ENCODE measurements at places on chromosomes 6 and 20.

GRCh38 chr20:58109126-58109880 is 119.2 kb downstream of the ANKRD60 start:
- no peak for DNase-seq

DNA sequence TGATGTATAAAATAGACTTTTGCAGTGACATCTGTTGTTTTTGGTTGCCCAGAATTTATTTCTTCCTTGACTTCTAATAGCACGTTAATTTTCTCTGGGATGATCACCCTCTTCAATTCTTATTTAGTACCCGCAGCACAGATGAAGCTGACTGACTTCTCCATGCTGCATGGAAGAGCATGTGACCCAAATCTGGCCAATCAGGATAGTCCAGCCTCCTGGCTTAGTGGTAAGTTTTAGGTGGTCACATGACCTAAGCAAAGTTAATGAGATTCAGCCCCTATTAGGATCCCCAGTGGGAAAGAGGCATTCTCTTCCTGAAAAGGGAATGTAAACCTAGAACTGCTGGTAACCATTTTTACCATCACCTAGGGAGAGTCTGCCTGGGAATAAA is 13.8 kb upstream of the SIRT5 start:
- no peak for DNase-seq

DNA sequence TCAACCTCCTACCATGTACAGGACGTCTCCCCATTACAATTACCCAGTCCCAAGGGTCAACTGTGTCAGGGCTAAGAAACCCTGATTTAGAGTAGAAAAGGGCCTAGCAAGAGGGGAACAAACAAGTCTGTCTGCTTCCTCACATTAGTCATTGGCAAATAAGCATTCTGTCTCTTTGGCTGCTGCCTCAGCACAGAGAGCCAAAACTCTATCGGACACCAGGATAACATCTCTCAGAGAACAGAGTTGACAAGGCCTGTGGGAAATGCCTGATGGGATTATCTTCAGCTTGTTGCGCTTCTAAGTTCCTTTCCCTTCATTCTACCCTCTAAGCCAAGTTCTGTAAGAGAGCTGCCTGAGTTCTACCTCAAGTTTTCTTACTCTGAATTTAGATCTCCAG is 19.0 kb upstream of the VSX1 start:
- DNase-seq: no peak

- no peak for DNase-seq
Observed at GRCh38 chr6:74289884-74290283, 593.9 kb downstream of the CD109 start.

DNA sequence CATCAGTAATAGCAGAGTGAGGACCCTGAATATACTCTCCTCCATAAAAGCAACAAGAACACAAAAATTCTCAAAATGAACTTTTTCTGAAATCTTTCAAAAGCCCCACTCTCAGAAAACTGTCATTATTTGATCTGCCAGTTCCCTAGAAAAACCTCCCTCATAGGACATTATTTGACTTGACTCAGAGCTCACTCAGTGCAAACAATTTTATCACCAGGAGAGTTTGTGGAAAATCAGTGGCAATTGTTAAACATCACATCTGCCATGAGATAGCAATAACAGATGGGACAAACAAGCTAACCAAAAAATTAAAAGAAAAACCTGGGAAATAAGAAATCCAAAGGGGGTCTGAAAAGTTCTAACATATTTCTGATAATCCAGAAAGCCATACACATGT is 100.0 kb downstream of the ATG5 start:
- DNase-seq: no peak

- no peak for DNase-seq
Observed at GRCh38 chr6:36204068-36204753, 7.7 kb downstream of the BRPF3 start.

- no peak for DNase-seq
Observed at GRCh38 chr20:3218307-3218988, 9.2 kb downstream of the ITPA start.

- DNase-seq: no peak
Observed at GRCh38 chr20:5938456-5939029, 11.8 kb downstream of the TRMT6 start.

- DNase-seq: no peak
Observed at GRCh38 chr6:24394061-24394779, 8.5 kb upstream of the MRS2 start.

DNA sequence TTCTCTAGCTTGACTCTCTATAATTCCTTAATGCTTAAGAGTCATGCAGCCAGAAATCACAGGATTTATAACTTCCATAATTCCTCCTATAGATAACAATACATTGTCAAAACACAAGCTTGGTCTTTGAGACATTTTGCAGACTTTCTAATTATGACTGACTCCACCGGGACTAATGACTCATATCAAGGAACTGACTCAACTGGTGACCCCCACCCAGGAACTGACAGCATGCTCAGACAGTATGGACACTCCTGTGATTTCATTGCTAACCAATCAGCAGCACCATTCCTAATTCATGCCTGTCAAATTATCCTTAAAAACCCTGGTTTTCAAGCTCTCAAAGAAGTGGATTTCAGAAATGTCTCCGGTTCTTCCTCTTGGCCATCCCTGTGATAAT is 670.5 kb upstream of the IMPG1 start:
- DNase-seq: no peak

DNA sequence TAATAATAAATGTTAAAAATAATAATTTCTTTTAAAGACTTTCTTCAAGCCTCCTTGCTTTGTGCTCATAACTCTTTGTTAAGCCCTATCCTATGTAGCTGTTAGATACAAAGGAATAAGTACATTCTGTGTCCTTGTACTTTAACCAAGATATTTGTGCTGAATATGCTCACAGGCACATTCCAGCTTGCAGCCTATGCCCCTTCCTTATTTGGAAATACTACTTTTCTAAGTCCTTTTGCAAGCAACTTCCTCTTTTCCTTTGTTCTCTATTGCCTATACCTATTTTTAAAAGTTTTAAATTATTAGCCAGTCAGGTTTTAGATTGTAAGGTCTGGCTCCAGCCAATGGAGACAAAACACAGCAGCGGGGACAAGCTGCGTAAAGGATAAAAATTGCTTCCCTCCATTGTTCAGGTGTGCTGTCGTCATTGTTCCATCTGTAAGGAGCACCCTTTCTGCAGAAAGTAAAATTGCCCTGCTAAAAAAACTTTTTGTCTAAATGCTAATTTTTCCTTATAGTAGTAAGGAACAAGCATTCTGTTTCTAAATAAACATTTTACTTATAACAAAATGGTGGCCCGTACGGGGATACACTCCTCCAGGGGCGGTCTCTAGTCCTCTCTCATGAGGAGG is 80.2 kb downstream of the SYTL3 start:
- no peak for DNase-seq

- DNase-seq: no peak
Observed at GRCh38 chr6:147201885-147202515, 2.2 kb upstream of the STXBP5 start.

DNA sequence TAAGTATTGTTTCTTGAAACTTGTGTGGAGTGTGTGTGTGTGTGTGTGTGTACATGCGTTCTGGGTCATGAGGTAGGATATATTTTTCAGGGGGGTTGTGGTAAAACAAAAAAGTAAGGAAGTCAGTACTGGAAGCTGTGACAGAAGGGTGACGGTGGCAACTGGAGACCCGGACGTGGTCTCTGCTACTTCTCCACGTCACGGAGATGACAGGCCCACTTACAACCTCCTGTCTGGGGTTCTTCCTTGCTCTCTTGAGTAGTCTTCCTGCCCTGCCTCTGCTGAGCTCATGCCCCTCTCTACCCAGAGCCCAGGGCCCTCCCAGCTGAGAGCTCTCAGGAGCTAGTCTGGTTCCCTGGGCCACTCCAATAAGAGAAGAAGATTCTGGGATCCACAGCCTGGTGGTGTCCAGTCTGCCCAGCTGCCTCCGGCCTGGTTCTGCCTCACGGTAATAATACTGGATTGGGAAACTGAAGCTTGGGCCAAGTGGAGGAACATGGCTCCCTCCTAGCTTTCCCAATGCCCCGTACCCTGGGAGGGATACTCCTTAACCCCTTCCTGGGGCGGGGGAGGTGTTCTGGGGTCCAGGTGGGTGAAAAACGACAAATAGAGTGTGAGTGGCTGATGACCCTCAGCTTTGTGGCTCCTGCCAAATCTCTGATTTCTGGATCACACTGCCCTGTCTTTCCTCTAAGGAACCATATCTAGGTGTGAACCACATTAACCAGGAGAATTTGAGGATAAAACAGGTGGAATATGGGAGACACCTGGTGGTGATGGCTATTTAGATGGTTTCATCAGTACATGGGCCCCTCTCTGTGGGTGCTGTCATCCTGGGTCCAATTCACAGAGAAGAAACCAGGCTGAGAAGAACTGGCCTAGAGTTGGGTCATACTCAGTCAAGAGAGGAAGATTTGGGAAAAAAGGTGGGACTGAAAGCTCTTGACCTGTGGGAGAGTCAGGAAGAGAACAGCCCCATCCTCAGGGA is 27.2 kb downstream of the VEGFA start:
- DNase-seq: no peak

- DNase-seq: no peak
Observed at GRCh38 chr20:3933218-3933617, 44.0 kb downstream of the PANK2 start.

DNA sequence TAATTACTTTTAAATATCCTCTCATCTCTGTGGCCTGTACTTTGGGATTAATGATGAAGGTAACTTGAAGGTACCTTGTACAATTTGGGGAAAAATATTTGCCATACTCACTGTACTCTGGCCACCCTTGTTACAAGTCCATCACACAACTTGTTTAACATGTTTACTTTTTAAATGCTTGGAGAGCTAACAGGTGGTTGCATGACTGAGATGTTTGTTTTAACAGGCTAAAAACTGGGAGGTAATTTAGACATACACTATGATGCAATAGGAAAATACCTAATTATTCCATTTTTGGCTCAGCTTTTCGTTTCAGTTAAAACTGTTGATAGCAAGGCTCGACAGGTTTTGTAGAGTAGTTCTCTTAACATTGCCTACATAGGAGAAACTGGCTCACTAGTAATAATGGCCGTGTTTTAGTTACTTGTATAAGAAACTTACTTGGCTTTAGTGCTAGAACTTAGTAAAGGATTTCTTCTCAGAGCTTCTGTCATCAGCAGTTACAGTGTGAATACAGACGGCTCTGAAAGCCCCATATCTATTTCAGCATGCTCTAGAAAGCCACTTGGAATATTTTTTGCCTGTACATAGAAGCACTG is 489.8 kb upstream of the SOX4 start:
- DNase-seq: no peak

DNA sequence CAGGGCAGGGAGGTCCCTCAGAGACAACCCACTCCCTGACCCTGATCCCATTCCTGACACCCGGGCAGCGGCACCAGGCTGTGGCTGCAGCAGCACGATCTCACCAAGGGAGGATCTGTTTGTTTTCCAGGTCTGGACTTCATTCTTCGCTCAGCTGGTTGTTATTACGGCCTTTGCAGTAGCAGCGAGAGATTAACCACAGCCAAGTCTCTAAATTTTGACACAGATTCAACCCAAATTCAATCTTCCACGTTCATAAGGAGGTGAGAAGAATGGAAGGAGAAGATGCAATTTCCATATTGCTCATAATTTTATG is 91.1 kb upstream of the THBS2 start:
- DNase-seq: no peak

GRCh38 chr6:107114926-107115694 is at the start of gene BEND3:
Gene BEND3, minus strand, starts transcription at chr6:107115515. Its CDS starts 16,230 bp downstream, at chr6:107099285.
- DNase-seq: peak; percentile 66

- no peak for DNase-seq
Observed at GRCh38 chr6:11398451-11399326, 138.9 kb upstream of the TMEM170B start.

- DNase-seq: no peak
Observed at GRCh38 chr6:28326371-28326948, 9.5 kb downstream of the ZSCAN31 start.

DNA sequence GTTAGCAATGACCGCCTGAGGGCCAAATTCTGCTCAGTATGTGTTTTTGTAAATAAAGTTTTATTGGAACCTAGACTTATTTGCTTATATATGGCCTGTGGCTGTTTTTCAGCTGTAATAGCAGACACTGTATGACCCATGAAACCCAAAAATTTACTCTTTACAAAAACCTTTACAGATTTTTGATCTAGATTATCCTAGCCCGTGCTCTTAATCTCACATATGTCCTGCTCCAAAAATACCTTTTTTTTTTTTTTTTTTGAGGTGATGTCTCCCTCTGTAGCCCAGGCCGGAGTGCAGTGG is 148.0 kb upstream of the ZNF217 start:
- DNase-seq: no peak

DNA sequence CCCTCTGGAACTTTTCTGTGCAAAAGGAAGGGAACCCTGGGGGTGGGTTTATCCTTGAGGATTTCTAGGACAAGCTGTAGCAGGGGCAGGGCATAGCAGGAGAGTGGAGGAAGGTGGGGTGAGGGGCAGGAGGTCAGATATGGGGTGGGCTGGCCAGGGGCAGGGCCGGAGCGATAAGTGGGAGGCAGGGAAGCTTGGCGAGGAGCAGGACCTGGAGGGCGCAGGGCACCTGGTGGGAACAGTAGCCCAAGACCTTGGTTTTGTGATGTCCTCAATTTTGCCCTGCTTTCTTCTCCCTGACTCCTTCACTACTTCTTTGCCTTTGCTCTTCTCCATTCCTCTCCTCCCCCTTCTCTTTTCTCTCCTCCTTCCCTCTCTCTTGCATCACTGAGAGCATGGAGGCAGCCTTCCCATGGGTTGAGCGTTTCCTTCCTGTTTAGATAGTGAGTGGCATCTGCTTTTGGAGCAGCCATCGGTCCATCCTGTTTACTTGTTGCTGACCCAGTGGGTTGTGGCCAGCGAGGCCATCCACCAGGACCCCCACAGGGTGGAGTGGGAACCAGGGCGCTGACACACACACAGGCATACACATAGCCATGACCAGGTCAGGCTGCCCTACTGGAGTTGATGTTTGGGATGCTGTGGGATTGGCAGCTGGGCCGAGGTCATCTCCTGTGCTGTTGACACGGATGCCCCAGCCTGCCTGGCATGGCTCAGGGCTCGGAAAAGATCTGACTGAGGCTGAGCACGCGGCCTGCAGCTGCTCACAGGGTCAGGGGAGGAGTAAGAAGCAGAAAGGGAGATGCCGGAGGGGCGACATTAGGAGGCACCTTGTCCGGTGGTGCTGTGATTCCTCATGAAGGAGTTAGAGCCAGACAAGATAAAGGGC is 121.0 kb upstream of the RNF24 start:
- DNase-seq: no peak

DNA sequence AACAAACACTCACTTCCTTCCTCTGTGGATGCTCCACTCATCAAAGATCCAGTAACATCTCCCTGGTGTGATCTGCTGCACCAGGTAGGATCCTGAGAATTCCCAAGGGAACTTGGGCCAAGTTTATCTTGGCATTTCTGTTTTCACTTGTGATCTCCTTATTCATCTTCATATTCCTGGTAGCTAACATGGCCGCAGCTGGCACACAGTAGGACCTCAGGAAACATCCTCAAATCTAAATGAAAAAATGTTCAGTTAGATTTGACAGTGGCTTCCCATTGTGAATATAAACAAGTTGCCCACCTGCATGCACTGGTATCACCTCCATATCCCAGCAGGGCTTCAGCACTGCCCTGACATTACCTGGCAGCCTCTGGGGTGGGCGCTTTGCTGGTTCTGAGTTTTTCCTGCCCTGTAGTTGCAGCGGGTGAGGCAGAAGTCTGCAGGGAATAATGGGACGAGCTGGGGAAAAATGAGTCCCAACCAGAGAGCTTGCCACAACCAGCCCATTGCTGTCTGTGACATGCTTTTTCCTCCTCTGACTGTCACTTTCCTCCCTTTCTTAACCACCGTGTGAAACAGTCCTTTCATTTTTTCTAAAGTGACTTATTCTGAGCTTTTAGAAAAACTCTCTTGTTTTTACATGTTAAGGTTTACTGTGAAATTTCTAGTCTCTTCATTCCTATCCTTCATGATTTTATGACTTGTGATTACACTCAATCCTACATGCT is 9.4 kb upstream of the DSTN start:
- no peak for DNase-seq
